ENCODE measurements at places on chromosomes 4 and X. TPM values are rescaled to one million over a fixed set of nuclear protein-coding genes. Genes with fewer than 3 reads are reported as not detected.

DNA sequence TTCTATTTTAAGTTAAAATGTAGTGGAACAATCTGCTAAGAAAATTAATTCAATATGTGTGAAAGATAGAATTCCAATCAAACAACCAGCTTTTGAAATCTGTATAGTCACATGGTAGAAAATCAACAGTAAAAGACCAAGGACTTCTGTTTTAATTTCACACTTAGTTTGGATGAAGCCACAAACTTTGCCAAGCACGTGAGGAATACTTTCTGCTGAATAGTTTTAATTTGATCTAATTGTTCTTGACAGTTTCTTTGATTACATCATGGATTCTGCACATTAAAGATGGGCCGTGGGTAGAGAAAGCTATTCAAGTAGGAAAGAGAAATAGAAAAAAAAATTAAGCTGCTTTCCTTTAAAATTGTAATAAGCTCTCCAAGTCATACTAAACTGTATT lies 137.9 kb upstream of the FAM241A start:
- no peak for DNase-seq
- H3K4me1 ChIP-seq, result no peaks in the 10 kb centered on the region
- no peaks in the 10 kb centered on the region for H3K27me3 ChIP-seq
- H3K27ac ChIP-seq, result no peak overlapping the region
- no peaks in the 10 kb centered on the region for H3K36me3 ChIP-seq

DNA sequence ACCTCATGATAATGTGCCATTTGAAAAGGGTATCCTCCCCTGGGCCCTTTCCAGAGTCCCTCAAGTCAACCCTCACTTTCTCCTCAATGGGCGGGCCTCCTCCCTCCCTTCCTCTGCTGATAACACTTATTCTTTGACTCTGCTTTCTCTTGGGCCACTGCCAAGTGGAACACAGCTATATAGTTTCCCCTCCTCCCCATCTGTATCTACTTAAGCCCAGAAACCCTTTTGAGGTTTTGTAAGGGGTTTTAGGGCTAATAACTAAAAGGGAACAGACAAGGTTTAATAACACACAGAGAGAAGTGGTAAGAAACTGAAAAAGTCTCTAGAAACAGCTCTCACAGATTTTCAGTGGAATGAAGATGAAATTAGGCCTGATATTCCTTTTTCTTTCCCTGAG lies 116.7 kb downstream of the GPC3 start:
- DNase-seq, result no peak
- H3K4me1 ChIP-seq, result no peaks in the 10 kb centered on the region
- H3K27me3 ChIP-seq, result peaks cover 23% of the 10 kb centered on the region
- no peak overlapping the region for H3K4me3 ChIP-seq
- H3K36me3 ChIP-seq, result no peaks in the 10 kb centered on the region

GRCh38 chrX:155694649-155695048 lies 81.9 kb upstream of the TMLHE start:
- no peaks in the 10 kb centered on the region for H3K27me3 ChIP-seq
- H3K4me3 ChIP-seq, result no peak overlapping the region
- DNase-seq, result no peak
- no peak overlapping the region for H3K27ac ChIP-seq
- no peaks in the 10 kb centered on the region for H3K4me1 ChIP-seq

- no peaks in the 10 kb centered on the region for H3K36me3 ChIP-seq
- H3K4me1 ChIP-seq, result no peaks in the 10 kb centered on the region
- H3K27me3 ChIP-seq, result no peaks in the 10 kb centered on the region
- peak overlapping the region; percentile 25 for H3K4me3 ChIP-seq
Observed at GRCh38 chrX:50726296-50726695, 87.7 kb downstream of the SHROOM4 start.

Gene STS
- polyA plus RNA-seq, result 2.9 TPM

All from naive B cell (primary cell).